ENCODE measurements at places on chromosomes 12 and 14.

DNA sequence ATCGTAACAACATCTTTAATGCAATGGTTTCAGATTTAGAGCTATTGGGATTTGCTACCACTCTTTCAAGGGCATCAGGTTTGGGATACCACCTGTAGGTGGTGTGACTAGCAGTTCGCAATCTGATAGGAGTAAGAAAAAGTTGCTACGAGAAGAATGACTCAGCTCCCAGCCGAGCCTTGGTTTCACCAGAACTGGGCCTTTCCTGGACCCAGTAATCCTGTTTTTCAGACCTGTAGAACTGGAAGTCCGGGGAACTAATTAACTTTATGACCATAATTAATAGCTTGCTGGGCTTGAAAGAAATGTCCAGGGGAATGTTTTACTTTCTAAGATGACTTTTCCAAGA, 770 bp downstream of the ABHD4 start:
- DNase-seq: peak; percentile 37

GRCh38 chr12:103834942-103835341, 6.1 kb downstream of the NT5DC3 start:
- no peak for DNase-seq

DNA sequence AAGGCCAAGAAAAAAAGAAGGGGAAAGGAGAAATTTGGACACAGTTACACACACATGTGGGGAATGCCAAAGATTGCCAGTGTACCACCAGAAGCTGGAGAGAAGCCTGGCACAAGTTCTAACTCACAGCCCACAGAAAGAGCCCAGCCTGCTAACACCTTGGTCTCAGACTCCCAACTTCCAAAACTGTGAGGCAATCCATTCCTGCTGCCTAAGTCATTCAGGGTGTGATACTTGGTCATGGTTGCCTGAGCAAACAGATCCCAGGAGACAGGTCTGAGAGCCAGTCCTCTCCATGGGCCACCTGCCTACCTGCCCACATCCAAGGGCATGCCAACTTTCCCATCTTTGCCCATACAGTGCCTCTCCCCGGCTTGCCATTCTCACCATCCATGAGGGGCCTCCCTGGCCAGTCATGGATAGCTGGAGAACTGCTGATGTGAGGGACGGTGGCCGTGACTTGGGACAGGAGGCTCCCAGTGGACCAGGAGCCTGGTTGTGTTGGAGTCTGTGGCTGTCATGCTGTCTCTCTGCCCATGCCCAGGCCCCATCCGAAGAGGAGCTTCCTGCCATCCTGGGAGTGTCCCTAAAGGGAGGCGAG, 198.0 kb upstream of the RTL1 start:
- no peak for DNase-seq

GRCh38 chr12:40569626-40570179, 122.5 kb upstream of the CNTN1 start:
- no peak for DNase-seq

DNA sequence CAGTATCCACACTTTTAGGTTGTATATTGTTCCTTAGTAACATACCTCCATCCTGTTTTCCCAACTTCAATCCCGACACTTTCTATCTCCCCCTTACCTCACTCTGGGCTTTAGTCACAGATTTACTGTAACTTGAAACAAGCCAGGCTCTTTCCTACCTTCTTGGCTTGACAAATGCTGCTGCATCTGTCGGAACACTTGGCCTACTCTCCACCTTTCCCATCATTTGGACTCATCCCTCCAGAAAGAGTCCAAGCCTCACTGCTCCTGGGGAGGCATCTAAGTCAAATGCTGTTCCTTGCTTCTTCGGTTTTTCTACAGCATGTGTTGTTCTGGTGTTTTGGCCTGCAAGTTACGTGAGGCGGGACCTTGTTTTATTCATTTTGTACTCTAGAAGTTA, 142.4 kb downstream of the DACT1 start:
- DNase-seq: peak; percentile 64

DNA sequence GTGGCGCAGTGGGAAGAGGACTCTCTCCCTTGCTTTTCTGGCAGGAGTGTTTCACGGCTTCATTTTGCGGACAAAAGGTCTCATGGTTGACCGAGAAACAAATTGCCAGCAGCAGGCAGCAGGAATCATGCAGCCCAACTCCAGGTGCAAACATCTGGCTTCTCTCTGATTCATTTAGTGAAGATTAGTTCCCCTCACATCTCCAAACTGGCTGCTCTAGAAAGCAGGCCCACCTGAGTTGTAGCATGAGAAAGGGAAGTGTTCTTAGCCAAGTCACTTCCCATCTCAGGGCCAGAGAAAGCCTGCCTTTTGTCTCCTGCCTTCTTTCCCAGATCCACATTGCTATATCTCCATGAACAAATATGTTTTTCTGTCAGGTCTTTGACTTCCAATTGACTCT, 120.8 kb upstream of the CCDC196 start:
- DNase-seq: peak; percentile 8

- DNase-seq: peak; percentile 73
Measured at GRCh38 chr12:13000925-13001774, 1.1 kb upstream of the HEBP1 start.

GRCh38 chr12:25714198-25714984, 161.3 kb upstream of the LMNTD1 start:
- DNase-seq: no peak

GRCh38 chr12:80101126-80101525, 1.8 kb downstream of the OTOGL start:
- DNase-seq: peak; percentile 46

Data from tongue (tissue), 3 donors.